ENCODE measurements at places on chromosomes 16 and 17.

DNA sequence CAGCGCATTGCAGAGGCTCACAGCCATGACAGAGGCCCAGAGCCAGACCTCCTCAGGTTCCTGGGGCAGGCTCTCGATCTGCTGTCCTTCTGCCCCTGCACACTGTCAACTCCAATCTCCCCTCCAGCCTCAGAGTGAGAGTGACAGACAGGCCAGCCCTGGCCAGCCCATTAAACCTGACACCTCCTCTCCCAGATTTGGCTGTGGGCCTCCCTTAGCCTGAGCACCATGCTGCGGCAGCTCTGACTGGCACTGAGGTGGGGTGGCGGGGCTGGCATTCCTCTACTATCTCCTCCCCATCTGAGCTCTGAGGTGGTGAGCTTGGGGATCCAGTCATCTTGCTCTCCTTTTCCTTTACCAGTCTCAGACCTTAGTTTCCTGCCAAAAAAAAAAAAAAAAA is 15.5 kb upstream of the C1QL1 start:
- DNase-seq, result no peak

GRCh38 chr17:58084317-58084981 is 1.2 kb downstream of the DYNLL2 start:
- DNase-seq, result no peak

DNA sequence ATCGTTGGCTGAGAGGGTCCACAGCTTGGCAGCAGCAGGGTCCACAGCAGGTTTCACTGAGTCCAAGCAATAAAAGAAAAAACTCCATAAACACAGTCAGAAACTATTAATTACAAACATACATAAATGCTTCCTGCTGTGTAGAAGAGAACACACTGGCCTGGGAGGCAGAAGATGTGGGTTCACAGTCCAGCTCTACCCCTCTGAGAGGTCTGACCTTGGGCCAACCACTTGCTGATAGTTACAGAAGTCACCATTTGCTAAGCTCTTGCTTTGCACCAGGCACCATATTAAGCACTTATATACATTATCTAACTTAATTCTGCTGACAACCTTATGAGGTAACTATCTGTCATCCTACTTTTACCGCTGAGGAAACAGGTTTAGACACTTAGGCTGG is 14.7 kb downstream of the CIAPIN1 start:
- DNase-seq, result no peak

DNA sequence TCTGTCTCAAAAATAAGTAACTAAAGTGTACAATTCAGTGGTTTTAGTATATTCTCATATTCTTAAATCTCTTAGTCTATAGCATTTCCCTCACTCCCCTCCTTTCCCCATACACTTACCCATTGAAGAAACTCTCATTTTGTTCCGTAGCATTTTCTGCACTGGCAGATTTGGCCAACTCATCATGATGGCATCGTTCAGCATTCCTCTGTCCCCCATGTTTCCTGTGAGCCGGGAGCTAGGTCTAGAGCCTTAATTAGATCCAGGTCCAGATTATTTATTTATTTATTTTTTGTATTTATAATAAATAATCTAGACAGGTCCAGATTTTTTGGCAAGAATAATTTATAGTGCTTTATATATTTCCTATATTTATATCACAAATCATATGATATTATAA is 31.0 kb downstream of the HEATR3 start:
- no peak for DNase-seq

- DNase-seq, result no peak
Measured at GRCh38 chr17:75061618-75062017, 14.6 kb downstream of the KCTD2 start.

- no peak for DNase-seq
Measured at GRCh38 chr16:18803569-18804462, 2.5 kb upstream of the ARL6IP1 start.

DNA sequence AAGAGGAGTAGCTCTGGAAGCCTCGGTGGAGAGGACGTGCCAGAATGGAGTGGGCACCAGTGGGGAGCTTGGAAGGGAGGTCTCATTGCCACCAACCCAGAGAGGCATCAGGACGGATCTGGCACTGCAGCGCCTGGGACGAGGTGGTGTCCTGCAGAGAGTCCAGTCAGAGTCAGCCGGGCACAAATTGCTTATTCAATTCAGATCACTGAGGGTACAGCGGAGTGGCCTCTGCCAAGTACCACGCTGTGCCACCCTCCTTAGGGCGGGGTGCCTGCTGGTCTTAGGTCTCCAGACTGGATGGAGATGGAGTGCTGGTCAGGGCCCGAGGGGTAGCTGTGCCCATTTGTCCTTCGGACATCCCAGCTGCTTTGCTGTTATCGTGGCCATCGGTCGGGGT is 18.9 kb upstream of the SPPL2C start:
- DNase-seq, result peak; percentile 71

DNA sequence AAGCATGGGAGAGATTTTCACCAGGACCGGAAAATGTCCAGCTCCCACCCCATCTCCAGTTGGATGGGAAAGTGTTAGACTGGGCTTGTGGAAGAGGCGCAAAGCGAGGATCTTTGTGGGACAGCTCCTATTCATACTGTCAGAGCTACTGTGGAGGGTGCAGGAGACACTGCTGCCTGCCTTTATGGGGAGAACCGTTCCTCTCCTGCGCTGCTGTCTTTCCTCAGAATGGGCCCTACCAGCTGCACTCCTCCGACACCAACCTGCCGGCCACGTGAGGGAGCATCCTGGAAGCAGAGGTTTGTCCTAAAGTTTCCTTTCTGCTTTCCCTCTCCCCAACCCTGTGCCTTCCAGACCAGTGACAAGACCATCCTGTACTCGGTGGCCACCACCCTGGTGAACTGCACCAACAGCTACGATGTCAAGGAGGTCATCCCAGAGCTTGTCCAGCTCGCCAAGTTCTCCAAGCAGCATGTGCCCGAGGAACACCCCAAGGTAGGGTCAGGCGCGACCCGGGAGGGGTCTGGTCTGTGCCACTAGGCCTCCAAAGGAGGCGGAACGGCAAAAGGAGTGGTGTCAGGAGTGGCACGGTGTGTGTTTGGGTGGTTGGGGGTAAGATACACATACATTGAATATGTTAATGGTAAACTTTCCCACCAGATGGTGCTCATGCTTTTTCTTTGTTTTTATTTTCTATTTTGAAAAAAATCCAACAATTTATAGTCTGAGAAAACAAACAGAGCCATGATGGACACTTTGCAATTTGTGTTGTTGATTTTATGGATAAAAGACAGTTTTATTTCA is 23.0 kb downstream of the SLC35G3 start:
- DNase-seq, result no peak

- DNase-seq, result no peak
Measured at GRCh38 chr17:4940555-4941318, 669 bp downstream of the RNF167 start.
